ENCODE measurements at places on chromosomes 1 and 21.

- DNase-seq, result no peak
Measured at GRCh38 chr1:49163031-49163430, 386.3 kb upstream of the BEND5 start.

- no peak for DNase-seq
Measured at GRCh38 chr1:180217006-180217405, 13.1 kb upstream of the LHX4 start.

- DNase-seq, result no peak
Measured at GRCh38 chr1:202908998-202909397, 18.0 kb downstream of the KLHL12 start.

- no peak for DNase-seq
Measured at GRCh38 chr1:42153624-42154023, 414 bp downstream of the GUCA2B start.

DNA sequence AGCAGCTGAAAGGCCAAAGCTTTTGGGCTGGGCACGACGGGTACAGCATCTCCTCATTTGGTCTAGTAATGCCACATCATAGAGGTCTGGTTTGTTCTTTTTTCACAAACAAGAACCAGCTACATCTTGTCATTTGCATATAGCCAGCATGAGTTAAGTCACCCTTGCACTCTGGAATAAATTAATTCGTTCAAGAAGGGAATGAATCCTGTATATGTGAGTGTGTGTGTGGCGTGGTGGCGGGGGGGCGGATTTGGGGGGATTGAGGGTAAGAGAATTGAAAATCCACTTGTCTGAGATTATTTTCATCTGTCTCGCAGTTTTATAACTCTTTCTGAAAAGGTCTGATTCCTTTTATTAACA is 380.0 kb upstream of the CAMK1G start:
- no peak for DNase-seq

DNA sequence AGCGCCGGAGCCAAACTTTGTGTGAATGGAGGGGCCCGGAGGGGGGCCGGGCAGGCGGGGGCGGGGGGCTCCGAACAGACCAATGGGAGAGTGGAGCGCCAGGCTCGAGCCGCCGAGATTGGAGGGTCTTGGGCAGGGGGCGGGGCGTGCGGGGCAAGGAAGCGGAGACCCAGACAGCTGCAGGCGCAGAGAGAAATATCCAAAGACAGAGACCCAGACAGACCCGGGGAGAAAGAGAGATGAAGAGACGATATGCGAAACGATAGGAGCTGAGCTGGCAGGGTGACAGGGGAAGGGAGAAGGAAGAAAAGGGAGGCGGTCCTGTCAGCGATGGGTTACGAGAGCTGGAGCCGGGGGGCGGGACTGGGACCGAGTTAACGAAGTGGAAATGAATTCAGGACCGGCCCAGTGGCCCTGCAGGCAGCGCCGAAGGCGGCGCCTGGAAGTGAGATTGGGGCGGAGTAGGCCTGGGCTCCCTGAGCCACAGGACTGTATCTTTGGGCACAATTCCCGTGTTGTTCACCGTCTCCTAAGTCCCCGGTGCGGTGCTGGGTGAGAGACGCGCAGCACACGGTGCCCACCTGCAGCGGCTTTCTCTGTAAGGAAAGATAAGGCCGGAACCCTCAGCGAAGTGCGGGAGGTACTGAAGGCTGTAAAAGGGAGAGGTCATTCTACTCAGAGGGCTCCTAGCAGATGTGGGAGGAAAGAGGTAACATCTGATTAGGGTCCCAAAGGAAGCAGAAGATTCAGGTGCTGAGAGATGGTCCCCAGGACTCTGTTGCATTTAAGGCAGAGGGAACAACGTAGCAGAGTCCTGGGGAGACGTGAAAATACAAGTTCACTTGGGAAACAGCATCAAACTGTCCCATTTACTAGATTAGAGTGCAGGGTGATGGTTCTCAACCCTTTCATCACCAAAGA is 543 bp upstream of the KCNJ10 start:
- DNase-seq, result peak; percentile 79

- no peak for DNase-seq
Measured at GRCh38 chr1:66044912-66045311, 252.2 kb downstream of the PDE4B start.

DNA sequence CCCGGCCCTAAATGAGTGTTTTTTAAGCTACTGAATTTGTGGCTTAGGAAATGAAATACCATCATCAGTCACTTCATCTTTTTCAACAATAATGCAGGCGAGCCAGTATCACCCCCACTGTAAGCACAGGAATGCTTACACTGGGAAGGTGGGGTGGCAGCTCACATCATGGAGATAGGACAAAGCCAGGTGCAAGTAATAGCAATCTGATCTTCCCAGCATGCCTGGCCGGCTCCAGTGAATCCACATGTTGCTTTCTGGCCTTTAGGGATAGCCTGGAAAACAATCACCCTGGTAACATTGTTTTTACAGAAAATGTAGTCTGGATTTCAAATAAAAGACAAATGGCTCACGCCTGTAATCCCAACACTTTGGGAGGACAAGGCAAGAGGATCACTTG is 140.9 kb upstream of the SOD1 start:
- DNase-seq, result no peak

DNA sequence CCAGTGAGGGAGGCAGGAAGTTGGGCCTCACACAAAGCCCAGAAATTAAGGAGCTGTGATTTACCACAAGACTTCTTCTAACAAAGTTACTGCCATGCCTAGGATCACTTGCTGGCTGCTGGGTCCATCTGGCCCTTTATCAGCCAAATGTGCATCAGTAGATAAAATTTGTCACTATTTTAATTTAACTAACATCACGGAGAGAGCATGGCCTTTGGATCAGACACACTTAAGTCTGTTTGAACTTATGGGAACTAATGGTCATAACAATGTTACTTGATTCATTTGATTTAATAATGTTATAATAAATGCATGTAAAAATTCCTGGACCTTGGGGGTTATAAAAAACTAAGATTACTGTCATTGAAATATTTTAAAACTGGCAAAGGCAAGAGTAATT is 67.2 kb upstream of the CCDC190 start:
- no peak for DNase-seq

- DNase-seq, result no peak
Measured at GRCh38 chr1:210654176-210654981, 325.7 kb downstream of the HHAT start.

GRCh38 chr1:24349891-24350290 is 30.7 kb downstream of the GRHL3 start:
- DNase-seq, result peak; percentile 31

- DNase-seq, result no peak
Measured at GRCh38 chr21:46598581-46599572, 6.0 kb downstream of the S100B start.

DNA sequence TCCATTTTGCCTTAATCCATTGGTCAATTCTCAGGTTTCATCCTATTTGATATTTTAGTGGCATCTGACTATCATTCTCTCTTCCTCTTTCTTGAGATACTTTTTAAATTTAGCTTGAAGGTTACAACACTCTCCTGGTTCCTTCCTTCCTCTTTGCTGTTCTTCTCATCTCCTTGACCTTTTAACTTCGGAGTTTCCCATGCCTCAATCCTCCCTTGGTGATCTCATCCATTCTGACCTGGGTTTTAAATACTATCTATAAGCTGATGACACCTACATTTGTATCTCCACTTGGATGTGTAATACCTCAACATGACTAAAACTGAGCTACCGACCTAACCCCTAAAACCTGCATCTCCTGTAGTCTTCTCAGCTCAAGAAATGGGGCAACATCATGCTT is 4.8 kb upstream of the ZNF687 start:
- no peak for DNase-seq

- no peak for DNase-seq
Measured at GRCh38 chr21:28635541-28635940, 357.1 kb downstream of the LTN1 start.

- no peak for DNase-seq
Measured at GRCh38 chr1:115135681-115136080, 46.4 kb upstream of the TSPAN2 start.

- DNase-seq, result peak; percentile 46
Measured at GRCh38 chr1:50978144-50978851, 8.3 kb downstream of the CDKN2C start.

- peak; percentile 43 for DNase-seq
Measured at GRCh38 chr1:64956733-64957441, 9.5 kb downstream of the JAK1 start.

GRCh38 chr1:175118375-175119367 is 51.0 kb downstream of the TNN start:
- no peak for DNase-seq

DNA sequence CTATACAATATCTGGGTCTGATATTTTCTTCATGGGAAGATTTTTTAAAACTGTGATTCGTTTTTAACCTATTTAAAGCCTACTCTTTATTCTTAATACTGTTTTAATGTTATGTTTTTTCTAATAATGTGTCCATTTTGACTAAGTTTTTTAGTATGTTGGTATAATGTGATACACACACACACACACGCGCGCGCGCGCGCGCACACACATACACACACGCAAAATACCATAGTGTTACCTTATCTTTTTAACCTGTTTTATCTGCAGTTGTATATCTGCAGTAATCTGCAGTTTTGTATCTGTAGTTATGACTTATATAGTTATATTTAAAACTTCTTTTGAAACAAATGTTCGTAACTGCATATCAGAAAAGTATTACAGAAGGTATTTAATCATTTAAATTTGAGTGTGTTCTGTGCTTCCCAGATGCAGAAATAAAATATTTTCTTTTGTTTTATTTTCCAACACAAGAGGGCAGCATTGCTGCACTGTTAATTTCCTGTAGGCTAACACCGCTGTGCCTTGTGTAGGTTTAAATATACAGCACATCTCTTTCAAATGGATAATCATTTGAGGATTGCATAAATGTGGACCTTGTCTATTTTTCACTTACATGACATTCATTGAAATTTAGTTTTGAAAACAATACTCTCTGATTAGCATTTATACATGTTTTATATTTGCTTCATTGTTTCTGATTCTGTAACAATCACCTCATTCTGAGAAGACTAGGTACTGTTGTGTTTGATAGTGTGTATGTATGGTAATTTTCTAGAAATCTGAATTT is 166.1 kb downstream of the PDE4B start:
- no peak for DNase-seq

DNA sequence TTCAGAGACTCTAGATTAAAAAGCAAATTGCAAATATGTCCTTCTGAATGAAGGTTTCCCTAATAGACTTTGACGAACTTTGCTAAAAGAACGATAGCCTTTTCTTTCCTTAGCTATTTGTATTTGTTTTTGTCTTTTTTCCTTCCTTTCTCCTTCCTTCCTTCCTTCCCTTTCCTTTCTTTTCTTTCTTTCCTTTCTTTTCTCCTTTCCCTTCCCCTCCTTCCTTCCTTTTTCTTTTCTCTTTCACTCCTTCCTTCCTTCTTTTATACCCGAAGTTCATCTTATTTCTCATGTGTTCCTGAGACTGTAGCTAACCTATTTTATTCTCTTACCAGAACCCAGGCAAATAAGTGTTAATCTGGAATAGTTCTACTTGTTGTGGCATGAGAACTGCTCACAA is 381.2 kb upstream of the RUNX1 start:
- no peak for DNase-seq

- DNase-seq, result peak; percentile 87
Measured at GRCh38 chr1:156813750-156814570, 2.7 kb downstream of the SH2D2A start.

DNA sequence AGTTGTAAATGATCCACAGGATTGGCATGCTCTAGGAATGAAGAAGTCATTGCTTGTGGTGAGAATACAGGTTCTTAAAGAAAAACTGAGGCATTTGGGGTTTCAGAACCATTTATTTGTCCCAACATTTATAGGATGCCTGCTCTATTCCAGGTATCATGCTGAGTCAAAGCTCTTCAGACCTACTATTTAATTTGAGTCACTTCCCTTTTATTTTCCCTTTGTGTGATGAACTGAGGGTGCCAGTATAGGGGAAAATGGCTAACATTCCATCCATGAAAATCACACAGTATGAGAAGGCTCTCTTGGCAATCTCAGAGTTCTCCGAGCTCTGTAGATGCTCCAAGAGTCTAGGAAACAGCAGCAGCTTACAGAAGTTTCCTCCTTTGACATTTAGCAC is 110.4 kb downstream of the RNF220 start:
- no peak for DNase-seq

DNA sequence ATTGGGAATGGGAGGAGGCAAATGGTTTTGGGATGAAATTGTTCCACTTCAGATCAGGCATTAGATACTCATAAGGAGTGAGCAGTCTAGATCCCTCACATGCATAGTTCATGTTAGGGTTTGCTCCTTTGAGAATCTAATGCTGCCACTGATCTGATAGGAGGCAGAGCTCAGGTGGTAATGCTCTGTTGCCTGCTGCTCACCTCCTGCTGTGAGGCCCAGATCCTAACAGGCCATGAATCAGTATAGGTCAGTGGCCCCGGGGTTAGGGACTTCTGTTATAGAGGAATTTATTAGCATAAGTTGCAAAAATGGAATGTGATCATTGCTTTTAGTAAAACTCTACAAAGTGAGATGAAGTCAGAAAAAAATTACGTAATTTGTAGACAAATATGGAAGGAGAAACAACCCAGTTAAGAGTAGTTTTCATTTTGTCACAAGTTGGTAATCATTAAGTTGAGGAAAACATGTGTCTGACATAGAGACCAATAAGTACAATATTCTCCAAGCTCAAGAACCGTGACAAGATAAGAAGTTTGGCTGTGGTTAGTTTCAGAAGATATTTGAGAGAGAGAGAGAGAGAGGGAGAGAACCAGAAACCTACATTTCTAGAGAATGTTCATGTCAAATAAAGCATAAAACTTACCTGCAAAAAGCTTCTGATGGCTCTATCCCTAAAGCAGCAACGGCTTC is 689.7 kb upstream of the PRMT6 start:
- DNase-seq, result no peak

DNA sequence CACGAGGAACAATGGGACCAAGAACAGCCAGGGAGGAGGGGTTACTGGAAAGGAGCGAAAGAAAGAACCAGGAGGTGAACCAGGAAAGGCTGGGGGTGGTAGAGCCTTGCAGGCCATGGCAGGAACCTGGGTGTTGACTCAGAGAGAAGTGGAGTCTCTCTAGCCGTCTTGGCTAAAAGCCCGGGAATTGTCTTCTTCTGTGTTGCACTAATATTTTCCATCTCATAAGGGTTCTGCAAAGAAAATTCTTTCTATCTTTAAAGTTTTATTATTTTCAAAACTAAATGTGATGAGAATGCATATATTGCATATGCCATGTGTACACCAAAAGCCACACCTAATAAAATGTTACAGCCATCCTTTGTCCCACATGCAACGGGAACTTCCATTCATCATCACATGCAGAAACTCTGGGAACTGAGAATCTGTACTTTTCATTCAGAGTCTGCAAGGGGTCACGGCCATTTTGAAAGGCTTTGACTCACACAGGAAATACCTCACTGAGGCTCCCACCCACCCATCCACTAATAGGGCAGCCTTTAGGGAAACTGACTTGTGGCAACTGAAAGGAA is 38.0 kb downstream of the ERG start:
- no peak for DNase-seq

All from stimulated activated CD8-positive, alpha-beta memory T cell treated with anti-CD3 and anti-CD28 coated beads, Interleukin-4, amount 100 ng/mL, for 48 hours (primary cell).